ENCODE measurements at places on chromosomes 11 and 22.

DNA sequence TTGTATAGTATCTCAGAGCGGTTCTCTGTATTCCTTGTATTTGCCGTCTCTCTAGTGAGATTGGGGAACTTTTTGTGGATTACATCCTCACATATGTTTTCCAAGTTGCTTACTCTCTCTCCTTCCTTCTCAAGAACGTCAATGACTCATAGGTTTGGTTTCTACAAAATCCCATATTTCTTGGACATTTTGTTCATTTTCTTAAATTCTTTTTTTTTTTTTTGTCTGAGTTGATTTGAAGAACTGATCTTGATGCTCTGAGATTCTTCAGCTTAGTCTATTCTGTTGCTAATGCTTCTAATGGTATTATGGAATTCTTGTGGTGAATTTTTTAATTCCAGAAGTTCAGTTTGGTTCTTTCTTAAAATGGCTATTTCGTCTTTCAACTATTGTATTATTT, 28.4 kb upstream of the SLN start:
- H3K4me3 ChIP-seq, result no peak overlapping the region
- no peaks in the 10 kb centered on the region for H3K4me1 ChIP-seq
- no peak overlapping the region for H3K27ac ChIP-seq
- no peaks in the 10 kb centered on the region for H3K27me3 ChIP-seq

DNA sequence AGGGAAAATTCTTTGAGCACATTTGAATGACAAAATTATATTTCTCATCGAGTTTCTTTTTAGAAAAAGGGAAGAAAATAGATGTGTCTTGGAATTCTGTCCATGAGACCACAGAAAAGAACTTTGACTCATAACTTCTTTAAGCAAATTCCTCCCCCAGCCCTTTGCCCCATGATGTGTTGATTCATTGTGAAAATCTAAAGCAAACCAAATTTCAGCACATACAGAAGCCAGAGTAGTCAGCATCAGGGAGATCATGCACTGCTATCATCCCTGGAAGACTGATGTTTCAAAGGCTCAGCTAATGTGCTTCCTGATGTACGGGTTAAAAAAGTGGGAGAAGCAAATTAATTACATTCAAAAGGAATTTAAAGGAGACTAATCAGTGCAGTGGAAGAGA, 159.7 kb downstream of the FAT3 start:
- no peaks in the 10 kb centered on the region for H3K36me3 ChIP-seq
- no peaks in the 10 kb centered on the region for H3K27me3 ChIP-seq
- no peak overlapping the region for H3K4me3 ChIP-seq

- no peak overlapping the region for H3K27ac ChIP-seq
- H3K4me3 ChIP-seq, result no peak overlapping the region
- DNase-seq, result no peak
- no peaks in the 10 kb centered on the region for H3K4me1 ChIP-seq
These were observed 53.6 kb downstream of the SLC35F2 start for GRCh38 chr11:107804971-107805370.

- H3K27ac ChIP-seq, result peak overlapping the region; percentile 84
- H3K4me3 ChIP-seq, result peak overlapping the region; percentile 73
- peak; percentile 89 for DNase-seq
- no peaks in the 10 kb centered on the region for H3K27me3 ChIP-seq
- peaks cover 43% of the 10 kb centered on the region for H3K4me1 ChIP-seq
- no peaks in the 10 kb centered on the region for H3K36me3 ChIP-seq
These were observed 1.4 kb downstream of the CTTN start for GRCh38 chr11:70399681-70400112.

GRCh38 chr22:17781319-17782031, 7.2 kb upstream of the BID start:
- DNase-seq, result no peak
- peaks cover 40% of the 10 kb centered on the region for H3K4me1 ChIP-seq
- no peaks in the 10 kb centered on the region for H3K36me3 ChIP-seq
- no peak overlapping the region for H3K4me3 ChIP-seq
- no peaks in the 10 kb centered on the region for H3K27me3 ChIP-seq
